ENCODE measurements at places on chromosomes 7 and 10.

DNA sequence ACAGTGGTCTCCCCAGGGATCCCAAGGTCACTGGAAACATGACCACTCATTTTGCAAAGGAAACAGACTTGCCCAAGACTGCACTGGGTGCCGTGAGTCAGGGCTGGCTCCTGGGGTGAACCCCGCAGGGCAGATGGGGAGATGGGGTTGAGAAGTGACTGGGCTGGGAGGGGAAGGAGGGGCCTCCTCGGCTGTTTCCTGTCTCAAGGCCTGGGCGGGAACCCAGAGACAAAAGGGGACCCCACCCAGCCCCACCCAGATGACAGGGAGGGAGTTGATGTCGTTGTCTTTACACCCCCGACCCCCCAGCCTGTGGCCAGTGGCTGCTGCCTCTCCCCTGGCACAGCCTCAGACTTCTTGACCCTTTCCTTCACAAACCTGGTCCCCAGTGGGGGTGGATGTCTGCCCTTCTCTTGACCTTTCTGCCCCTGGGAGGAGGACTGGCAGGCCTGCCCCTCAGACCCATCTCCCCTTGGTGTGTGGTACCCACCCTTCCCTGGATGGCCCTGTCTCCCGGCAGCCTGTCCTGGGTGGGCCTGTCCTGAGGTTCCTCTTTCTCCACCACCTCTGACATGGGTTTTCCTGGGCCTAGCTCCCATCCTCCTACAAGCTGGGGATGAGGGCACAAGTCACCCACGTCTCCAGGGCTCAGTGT lies 1.4 kb downstream of the MYO1G start:
- peak; percentile 88 for DNase-seq

DNA sequence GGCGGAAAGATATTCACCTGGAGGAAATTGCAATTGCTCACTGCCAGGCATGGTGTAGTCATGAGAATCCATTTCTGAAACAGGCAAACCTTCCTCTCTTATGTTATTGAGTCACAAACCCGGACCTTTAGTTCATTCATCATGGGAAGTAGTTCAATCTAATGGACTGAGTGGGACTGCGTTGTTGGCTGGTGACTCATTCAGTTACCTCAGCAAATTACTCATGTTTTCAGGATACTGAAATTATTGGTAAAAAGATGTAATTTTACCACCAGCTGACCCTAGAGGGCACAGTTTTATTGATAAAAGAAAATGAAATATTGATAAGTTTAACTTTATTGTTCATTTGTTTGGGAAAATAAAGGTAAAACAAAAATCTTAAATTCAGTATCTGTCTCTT lies 1194.4 kb upstream of the SORCS1 start:
- DNase-seq, result no peak

DNA sequence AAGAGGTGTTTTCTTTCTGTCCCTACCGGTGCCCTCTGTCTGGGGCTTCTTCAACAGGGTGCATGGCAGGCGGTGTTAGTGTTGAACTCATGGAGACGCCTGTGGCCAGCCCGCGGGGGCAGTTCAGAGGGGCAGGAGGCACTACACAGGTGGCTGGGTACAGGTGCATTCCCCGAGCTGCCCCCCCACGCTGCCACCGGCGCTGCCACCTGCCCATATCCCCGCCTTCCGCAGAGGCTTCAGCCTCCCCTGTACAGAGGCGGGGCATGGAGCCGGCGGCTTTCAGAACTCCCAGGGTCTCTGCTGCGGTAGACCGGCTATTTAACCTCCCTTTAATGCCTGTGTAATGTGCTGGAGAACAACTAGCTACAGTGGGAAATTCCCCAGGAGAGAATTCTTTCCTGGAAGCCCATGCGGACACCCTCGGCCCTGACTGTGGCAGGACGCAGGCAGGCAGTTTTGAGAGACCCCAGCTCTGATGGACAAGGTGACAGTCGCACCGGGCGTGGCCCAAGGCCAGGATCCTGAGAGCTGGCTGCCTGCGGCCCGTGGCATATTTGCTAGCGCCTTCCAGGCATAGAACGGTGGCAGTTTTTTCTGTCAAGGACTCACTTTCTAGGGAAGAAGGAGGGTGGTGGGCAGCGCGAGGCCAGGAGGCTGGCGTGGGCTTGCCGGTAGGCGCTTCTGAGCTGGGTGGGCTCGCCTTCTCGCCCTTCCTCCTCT lies 53.7 kb upstream of the ZNF32 start:
- no peak for DNase-seq

DNA sequence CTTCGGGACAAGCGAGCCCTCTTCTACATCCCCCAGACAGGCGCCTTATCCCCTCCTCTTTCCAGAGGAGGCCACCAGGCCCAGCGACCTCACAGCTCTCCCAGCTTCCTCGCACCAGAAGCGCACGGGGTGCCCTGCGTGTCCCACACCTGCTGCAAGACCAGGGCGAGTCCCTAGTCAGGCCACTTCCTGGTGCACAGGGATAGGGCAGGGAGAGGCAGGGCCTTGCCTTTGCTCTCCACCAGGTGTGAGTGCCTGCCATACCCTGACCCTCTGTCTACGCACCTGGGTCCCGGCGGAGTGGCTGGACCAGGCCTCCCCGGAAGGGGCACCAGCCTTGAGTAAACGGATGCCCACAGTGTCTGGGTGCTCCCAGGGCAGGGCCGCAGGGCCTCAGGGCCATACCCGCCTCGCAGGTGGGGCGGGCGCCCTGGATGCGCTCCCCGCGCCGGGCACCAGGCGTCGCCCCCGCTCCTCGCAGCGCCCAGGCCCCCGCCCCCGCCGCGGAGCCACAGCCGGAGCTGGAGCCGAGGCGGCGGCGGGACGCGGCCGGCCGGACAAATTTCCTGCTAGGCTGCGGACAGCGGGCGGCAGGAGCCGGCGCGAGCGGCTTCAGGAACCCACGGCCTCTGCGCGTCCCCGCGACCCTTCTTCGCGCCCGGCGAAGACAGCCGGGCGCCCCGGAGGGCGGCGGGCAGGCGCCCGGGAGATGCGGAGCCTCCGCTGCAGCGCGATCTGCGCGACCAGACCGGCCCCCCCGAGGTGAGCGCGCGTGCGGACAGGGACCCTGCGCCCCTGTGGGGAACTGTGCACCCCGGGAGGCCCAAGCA lies at the start of gene PTPRE:
Gene PTPRE, plus strand, starts transcription at position 556 of the 830 bp plus-strand sequence. CDS start 133,779 bp downstream, outside the sequence.
- peak; percentile 25 for DNase-seq

DNA sequence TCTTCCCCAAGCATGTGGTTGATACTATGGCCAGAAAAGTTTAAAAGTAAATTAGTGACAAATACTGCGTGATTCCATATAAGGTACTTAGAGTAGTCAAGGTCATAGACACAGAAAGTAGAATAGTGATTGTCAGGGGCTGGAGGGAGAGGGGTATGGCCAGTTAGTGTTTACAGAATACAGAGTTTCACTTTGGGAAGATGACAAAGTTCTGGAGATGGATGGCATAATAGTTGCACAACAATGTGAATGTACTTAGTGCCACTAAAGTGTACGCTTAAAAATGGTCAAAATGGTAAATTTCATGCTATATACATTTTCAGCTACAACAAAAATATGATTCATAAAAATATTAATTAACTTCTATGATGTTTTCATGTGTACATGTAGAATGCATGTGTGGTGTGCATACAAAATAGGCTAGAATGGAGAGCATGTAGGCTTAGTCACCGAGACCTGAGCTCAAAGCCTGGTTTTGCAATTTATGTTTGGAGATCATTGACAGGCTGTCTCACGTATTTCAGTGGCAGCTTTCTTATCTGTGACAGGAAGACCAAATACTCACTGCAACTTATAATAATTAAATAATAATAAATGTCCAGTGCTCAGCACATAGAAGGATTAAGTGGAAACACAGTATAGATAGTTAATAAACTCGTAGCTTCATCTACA lies 625.6 kb downstream of the SUGCT start:
- DNase-seq, result no peak

DNA sequence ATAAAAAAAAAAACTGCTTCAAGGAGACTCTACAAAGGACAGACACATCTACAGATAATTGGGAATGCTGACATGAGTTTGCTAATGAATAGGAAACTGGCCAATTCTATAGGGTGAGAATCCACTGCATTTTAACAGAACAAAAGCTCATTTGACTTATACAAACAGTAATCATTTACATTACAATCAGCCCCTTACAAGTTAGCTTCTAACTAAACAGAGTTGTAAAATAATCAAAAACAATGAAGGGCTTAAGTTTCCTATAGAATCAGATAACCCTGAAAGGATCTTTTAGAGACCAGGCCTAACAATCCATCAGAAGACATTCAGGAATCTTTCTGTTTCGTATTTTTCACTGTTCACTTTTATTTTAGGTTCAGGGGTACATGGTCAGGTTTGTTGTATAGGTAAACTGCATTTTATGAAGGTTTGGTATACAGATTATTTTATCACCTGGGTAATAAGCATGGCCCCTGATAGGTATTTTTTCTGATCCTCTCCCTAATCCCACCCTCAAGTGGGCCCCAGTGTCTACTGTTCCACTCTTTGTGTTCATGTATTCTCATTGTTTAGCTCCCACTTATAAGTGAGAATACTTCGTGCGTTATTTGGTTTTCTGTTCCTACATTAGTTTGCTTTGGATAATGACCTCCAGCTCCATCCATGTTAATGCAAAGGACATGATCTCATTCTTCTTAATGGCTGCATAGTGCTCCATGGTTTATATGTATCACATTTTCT lies 131.3 kb upstream of the NOBOX start:
- no peak for DNase-seq

GRCh38 chr10:113539789-113540188 lies 13.1 kb upstream of the HABP2 start:
- no peak for DNase-seq

DNA sequence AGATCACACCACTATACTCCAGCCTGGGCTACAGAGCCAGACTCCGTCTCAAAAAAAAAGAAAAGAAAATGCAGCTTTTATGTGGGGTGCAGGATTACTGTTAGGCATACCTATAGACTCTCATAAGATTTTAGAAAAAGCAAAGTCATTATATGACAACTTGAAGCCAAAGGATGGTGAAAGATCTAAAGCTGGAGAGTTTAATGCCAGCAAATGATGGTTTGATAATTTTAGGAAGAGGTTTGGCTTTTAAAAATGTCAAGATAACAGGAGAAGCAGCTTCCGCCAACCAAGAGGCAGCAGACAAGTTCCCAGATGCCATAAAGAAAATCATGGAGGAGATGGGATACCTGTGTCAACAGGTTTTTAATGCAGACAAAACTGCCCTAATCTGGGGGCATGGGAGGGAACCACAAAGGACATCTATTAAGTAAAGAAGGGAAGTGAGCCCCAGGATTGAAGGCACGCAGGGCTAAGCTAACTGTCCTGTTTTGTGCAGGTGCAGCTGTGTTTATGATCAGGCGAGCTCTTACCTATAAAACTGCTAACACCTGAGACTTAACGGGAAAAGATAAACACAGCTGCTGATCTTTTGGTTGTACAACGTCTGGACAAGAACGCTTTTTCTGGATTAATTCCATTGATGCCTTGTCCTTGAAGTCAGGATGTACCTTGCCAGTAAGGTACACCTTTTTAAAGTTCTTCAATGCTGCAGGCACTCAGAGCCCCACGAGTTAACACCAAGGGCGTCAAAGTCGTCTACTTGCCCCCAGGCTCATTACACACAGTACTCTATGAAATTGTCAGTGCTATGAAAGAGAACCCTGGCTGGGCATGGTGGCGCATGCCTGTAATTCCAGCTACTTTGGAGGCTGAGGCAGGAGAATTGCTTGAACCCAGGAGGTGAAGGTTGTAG lies 10.5 kb upstream of the ANKRD61 start:
- DNase-seq, result no peak

DNA sequence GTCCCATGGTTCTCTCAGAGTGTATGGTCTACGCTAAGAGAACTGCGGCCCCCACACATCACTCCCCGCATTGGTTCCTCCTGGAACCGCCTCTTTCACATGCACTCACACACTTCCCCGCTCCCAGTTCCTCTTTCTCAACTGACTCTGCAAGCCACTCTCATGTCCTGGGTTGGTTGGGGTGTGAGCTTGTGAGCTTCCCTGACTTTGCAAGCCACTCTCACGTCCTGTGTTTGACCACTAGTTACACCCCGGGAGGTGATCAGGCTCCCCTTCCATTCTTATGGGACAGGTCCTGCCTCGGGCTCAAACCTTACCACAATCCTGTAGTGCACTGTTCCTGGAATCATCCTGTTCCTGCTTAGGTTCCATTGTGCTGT lies 105.0 kb downstream of the TRIM24 start:
- no peak for DNase-seq

DNA sequence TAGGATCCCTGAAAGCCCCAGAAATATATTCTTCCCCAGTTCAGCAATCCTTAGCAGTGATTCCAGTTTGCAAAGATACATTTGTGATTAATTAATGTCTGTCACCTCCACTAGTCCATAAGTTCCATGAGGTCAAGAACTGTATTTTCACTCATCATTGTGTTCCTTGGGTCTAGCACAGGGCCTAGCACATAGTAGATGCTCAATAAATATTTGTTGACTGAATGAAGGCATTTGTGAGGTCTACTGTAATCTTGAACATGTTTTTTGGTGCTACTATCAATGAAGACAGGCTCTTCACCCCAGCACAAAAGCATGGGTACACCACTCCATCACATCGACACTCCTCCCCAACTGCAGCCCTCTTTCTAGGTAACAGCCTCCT lies 30.8 kb upstream of the PAX2 start:
- no peak for DNase-seq

DNA sequence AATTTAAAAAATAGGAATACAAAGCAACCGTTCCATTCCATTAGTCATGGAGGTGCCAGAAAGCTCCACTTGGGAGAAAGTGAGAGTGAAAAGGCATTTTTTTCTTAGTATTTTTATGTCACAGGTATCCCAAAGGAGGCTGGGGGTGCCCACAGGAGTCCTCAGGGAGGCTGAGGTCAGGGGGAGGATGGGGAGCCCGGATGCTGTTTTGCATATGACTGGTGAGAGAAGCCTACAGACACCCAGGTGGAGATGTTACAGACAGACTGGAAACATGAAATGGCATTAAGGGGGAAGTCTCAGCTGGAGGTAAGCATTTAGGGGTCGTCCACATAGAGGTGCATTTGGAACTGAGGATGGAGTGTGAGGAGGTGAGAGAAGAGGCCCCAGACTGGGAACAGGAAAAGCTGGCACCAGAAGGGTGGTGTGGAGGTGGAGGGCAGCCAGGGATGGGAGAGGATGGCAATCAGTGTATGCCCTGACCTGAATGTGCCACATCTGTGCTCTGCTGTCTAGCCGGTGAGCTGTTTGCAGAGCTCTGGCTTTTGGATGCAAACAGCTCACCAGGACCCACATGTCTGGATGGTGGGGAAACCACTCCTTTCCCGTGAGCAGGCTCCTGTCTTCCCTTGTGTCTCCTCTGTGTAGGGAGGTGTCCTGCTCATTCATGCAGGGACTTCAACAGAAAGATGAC lies 101.1 kb downstream of the RAMP3 start:
- no peak for DNase-seq

GRCh38 chr7:29297194-29297890 lies 102.8 kb downstream of the CHN2 start:
- DNase-seq, result no peak

GRCh38 chr10:21273400-21273968 lies 252.0 kb downstream of the SKIDA1 start:
- DNase-seq, result no peak

GRCh38 chr10:78960316-78960800 lies 108.4 kb upstream of the ZMIZ1 start:
- DNase-seq, result no peak

GRCh38 chr10:121058082-121058481 lies 206.9 kb downstream of the WDR11 start:
- DNase-seq, result no peak

GRCh38 chr10:48614481-48615390 lies 9.9 kb upstream of the ARHGAP22 start:
- DNase-seq, result no peak
